Sigmoid colon (tissue), 7 donors: ENCODE measurements at places on chromosomes 12 and 14. TPM values are rescaled to one million over a fixed set of nuclear protein-coding genes. Genes with fewer than 3 reads are reported as not detected.

SERPINA1 gene
- 5.1 TPM for total RNA-seq

AMN gene
- total RNA-seq = not detected

EPYC gene
- total RNA-seq = not detected

KRT3 gene
- not detected for total RNA-seq

KHNYN gene
- 54.3 TPM for total RNA-seq

MAPK1IP1L gene
- 44.3 TPM for total RNA-seq

UBE2N gene
- 23.6 TPM for total RNA-seq

SLCO1B3 gene
- total RNA-seq = not detected

KCNC2 gene
- total RNA-seq = 0.71 TPM

ADCY6 gene
- 15.2 TPM for total RNA-seq

RDH12 gene
- total RNA-seq = not detected
